HFFc6 (cell line): ENCODE measurements at places on chromosomes 2 and 18. TPM values are rescaled to one million over a fixed set of nuclear protein-coding genes. Genes with fewer than 3 reads are reported as not detected.

DNA sequence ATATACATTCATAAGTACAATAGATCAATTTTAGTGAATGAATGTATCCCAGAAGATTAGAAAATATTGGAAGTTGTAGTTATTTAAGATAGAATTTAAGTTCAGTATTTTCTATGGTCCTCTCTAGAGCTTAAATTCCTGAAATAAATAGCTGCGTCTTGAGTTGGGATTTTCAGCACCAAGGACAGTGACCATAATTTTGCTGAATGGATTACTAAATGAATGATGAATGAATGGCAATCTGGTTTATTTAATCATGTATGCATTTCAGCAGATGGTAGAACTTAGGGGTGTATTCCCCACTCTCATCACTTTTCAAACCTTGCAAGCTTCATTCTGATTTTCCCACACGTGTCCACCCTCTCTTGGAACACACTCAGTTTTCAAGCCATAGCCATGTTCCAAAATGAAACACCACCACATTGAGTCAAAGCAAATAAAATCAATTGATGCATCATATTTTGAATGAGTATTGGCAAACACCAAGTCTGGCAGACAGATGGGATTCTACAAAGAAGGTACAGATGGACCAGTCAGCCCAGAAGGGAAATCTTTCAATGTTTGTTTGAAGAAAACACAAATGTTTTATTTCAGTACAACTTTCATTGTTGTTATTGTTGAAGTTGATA is 362.2 kb upstream of the NXPH2 start:
- DNase-seq, result no peak

The CTLA4 gene
- not detected in 3 replicates for total RNA-seq

DNA sequence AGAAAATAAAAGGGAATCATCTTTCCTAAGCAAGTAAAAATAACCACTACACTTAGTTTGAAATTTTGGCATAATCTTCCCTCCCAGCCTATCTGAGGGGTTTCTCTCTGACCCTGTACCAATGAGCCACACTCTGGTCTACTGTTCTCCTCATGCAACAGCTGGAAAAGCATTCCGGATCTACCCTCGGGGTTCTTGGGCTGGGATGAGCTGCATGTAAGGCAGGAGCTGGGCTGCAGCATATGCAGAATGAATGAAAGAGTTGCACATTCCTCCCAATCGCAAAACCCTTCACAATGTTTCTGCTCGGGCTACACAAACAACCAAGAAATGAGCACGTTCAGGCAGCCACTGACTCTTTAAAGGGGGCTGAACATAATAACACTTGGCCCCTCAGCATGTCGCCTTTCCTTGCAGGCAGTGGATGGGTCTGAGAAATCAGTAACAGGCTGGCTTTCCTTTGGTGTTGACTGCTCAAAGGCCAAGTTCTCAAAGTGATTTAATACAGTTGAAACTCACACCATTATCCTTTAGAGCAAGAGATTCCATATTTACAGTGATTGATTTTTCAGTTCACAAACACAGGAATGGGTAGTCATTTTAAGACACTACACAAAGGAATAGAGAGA is 180.4 kb upstream of the ZFP36L2 start:
- DNase-seq, result no peak

DNA sequence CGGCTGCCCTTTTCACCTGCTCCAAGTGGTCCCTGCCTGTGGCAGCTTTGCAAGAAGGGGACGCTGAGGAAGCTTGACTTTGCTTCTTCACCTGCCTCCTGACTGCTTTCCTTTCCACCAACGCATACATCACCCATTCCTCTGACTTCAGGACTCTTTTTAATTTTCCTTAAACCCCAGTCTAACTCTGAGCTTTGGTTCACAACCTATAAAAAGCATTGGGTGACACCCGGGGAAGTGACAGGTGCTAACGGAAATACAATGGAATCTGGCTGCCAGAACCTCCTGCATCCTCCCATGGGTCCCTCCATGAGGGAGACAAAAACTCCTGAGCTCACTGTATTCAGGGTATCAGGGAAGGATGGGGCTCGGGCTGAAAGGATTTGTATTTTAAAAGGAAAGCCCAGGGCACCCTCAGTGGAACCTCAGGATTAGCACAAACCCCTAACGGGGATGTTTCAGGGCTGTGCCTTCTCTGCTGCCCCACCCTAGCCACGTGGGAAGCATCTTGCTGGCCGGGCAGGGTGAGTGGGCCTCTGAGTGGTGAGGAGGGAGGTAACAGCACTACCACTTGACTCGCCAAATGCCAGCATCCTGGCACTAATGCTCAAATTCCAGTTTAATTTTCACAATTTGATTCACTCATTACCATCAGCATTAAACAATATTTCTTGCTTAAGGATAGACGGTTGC is 284.8 kb downstream of the CELF4 start:
- no peak for DNase-seq

- no peak for DNase-seq
Measured at GRCh38 chr18:24959051-24959476, 392.9 kb downstream of the ZNF521 start.

- no peak for DNase-seq
Measured at GRCh38 chr2:121558329-121558728, 27.6 kb downstream of the RNU4ATAC start.

DNA sequence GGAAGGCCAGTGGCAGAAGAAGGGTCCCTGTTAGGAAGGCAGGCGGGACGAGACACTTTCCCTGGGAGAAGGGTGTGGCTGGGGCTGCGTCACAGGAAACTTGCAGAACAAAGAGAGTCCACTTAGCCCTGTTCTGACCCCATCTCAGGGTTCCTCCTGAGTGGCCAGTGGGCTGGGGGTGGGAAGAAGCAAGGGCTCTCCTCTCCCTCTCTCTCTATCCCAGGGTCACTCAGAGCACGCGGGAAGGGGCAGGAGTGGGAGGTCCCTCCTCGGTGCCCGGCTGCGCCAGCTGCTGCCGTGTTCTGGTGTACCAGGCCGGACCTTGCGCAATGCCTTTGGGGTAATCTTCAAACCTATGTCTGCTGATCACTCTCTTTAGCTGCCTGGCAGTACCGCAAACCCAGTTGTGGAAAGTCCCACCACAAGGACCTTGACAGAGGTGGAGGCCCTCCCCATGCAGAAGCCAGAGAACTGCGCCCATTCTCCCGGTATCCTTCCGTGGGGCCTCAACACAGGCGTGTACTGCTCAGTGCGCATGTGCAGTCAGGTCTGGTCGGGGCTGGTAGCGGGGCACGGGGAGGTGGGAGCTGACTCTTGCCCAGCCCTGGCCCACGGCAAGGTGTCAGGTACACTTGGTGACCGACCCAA is 47.8 kb upstream of the ST3GAL5 start:
- no peak for DNase-seq

- DNase-seq, result no peak
Measured at GRCh38 chr2:184141866-184142265, 456.5 kb upstream of the ZNF804A start.

The CYP27A1 gene
- 0.19 to 0.34 TPM (median 0.30 TPM) in 3 replicates for total RNA-seq

GRCh38 chr2:65120990-65121693 is 8.8 kb downstream of the RAB1A start:
- no peak for DNase-seq

DNA sequence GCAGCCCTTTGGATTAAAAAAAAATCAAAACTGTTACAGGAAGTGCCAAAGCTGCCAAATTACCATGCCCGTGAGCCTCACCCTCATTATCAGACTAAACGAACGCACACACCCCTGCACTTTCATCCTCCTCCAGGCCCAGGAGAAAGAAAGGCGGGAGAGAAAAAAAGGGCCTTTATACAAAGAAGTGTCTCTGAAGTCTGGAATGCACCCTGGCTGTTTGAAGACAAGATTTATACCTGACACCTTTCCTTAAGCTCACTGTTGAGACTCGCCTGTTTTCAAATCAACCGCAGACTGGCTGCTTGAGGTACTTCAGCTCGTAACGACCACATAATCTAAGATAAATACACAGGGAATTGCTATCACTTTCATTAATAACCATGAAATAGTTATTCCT is 31.0 kb downstream of the EDAR start:
- no peak for DNase-seq

The HJURP gene
- total RNA-seq, result 16.5 and 32.1 TPM in 2 replicates
